NCI-H2171 treated with DMSO at 0.1 percent for 48 hours (cell line): ENCODE measurements at places on chromosomes 11 and 22.
A peak's percentile ranks its signal among the peaks of the same experiment; 100 is the strongest.

- DNase-seq: no peak
Measured at GRCh38 chr11:122882189-122882856, at the start of gene JHY. JHY (plus strand) TSS chr11:122882759; CDS start chr11:122885850, 3,091 bp downstream.

DNA sequence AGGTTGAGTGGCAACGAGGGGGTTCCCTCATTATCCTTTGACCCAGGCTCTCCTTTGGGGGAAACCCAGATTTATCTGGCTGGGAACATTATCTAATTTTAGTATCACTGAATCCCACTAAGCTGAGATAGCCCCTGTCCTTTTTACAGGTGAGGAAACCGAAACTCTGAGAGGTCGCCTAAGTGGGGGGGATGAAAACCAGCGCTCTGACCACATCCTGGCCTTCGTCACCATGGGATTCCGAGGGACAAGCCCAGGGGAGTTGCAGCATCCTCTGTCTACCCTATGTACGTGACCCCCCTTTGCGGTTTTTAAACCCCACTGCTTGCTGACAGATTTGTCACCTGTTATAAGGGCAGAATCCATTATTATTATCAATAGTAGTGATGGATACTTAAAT is 61.0 kb downstream of the ISX start:
- no peak for DNase-seq

GRCh38 chr22:17914474-17914873 is 109.9 kb downstream of the MICAL3 start:
- no peak for DNase-seq

GRCh38 chr11:96303980-96304379 is 39.0 kb downstream of the MAML2 start:
- no peak for DNase-seq

DNA sequence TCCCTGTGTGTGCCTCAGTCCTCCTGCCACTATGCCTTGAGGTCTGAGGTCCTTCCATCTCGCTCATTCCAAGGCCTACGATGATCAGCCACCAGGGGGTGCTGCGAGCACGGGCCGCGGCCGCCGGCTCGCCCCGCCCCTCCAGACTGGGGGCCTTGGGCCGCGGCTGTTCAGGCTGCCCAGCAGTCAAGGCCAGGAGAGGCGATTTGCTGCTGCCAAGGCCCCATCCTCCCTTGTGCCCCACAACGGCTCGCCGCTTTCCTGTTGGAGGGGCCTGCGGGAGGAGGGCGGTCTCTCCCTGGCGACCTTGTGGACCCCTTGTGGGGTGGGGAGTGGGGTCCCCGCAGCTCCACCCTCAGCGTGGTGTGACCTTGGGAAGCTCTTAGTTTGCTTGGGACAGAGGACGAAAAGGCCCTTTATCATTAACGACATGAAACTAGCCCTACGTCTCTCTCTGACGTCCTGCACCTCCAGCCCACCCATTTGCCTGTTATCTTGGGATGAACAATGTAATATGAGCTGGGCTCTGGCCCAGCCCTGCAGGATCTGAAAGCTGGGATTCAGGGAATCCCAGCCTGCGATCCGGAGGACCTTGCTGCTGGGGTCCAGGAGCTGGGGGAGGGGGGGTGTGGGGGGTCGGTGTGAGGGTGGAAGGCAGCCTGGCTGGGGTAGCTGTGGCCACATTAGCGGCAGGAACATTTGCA is 5.3 kb upstream of the GALR3 start:
- DNase-seq: peak; percentile 81

- DNase-seq: no peak
Measured at GRCh38 chr11:130418756-130419155, 9.7 kb downstream of the ADAMTS8 start.

DNA sequence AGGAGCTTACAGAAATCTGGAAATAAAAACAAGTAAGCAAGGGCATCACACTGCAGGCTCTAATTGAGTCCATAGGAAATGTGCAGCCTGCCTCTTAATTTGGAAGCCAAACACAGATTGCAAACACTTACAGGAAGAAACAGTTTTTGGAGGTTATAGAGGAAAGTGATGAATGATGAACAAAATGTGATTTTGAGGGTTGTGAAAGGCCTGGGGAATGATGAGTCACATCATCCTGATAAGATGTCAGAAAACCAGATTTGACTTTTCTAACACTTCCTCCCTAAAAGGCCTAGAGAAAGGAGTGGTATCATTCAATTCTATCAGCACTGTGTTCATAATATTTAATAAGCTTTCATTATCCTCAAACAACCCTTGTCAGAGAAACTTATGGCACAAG is 96.6 kb upstream of the POU2AF2 start:
- DNase-seq: no peak
